ENCODE measurements at places on chromosomes 6 and 20.

DNA sequence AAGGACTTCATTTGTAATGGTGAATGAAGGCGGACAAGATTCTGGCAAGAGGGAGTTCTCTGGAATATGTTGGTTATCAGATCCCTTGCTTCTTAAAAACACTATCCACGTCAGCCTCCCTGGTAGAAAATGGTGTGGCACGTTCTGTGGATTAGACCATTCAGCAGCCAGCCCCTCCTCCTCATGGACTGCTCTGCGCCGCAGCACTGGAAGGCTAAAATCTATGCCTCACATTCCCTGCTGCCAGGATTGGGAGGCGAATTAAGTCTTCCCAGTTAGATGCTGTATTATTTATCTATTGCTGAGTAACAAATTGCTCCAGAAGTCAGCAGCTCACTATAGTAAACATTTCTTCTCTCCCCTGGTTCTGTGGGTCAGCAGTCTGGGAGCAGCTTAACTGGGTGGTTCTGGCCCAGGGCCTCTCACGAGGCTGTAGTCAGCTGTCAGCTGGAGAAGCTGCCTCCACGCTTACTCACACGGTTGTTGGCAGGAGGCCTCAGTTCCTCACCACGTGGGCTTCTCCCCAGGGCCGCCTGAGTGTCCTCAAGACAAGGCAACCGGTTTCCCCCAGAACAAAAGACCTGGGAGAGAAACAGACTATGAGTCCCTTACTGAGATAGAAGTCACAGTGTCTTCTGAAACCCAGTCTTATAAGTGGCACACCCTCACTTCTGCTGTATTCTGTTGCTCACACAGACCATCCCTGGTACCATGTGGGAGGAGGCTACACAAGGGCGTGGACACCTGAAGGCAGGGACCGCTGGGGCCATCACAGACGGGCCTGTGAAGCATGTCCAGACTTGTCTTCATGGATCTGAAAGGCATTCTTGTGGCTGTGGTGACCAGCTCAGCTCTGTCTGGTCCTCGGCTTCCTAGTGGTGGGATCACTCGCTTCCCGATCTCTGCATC is 101.0 kb downstream of the NRN1 start:
- DNase-seq = no peak

GRCh38 chr6:39228992-39229767 is at the start of gene KCNK5:
KCNK5 (minus strand) TSS chr6:39229475; CDS start chr6:39229111, 364 bp downstream.
- no peak for DNase-seq

- no peak for DNase-seq
Observed at GRCh38 chr6:102300350-102300749, 906.8 kb downstream of the GRIK2 start.

DNA sequence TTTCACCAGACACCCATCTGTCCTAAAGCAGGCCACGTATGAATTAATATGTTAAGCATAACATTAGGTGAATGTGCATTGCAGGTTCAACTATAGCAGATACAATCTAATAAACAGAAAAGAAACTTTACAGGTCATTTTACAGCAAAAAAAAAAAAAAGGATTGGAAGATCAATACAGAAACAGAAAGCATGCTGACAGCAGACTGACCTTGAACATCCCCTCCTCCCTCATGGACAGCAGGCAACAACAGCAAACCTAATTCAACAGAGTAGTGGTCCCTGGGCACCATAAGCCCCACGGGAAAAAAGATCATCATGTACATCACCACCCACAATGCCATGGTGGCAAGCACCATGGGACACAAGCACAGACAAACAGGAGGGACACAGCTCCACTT is 12.1 kb upstream of the RAB22A start:
- DNase-seq = no peak

DNA sequence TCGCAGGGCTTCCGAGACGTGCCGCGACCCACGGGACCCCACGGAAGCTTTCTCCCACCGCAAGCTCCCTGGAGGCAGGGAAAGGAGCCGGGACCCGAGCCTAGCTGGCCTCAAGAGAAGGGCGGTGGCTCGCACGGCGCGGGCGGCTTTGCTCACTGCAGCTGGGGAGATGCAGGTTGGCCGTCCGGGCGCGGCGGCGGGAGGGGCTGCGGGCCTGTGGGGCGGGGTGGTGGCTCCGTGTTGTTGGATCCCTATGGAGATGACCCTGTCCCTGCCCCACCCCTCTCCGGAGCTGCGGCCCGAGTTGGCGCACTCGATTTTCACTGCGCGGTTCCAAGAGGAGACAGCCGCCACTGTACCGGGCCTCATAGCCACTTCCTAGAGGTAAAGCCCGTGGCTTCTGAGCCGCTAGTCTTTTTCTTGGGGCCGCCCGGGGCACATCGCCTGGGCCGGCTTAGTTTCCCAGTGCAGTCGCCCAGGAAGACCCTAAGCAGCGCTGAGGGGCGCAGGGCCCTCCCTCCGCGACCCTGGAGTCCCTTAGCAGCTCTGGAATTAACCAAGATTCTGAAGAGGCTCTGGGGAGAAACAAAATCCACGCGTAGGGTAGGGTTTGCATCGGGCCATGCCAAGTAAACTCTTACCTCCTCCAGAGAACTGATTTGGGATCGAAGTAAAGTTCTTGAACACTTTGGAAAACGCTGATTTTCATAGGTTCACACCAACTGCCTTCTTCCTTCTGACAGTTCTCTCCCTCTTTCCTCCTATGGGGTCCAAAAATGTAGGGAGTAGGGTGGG is at the start of gene ECT2L:
TSS of gene ECT2L (plus strand) at position 279 of the 795 bp plus-strand sequence. CDS start 17,188 bp downstream, outside the sequence.
- DNase-seq = no peak

Data from cortex of kidney (tissue), 1 donor.